ENCODE measurements at places on chromosomes 16 and 17. TPM values are rescaled to one million over a fixed set of nuclear protein-coding genes. Genes with fewer than 3 reads are reported as not detected.
A peak's percentile ranks its signal among the peaks of the same experiment; 100 is the strongest.

GRCh38 chr17:66746736-66747135 is 88.2 kb upstream of the CACNG5 start:
- no peak for DNase-seq

DNA sequence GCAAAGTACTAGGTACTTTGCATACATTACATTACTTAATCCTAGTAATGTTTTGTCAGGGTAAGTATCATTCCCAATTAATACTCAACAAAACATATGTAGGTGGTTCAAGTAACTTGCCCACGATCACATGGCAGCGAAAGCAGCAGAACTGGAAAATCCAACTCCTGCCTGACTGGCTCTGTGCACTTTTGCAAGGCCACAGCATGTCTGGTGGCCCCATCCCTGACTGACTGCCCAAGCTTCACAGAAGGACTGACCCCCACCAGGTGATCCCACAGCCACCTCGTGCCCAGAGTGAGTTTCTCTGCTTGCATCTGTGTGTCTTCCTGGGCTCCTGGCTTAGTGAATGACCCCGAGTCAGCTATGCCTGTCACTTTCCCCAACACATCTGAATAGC is 11.4 kb downstream of the CNP start:
- peak; percentile 24 for DNase-seq

GRCh38 chr16:69095193-69095592 is 10.3 kb upstream of the HAS3 start:
- DNase-seq: no peak

DNA sequence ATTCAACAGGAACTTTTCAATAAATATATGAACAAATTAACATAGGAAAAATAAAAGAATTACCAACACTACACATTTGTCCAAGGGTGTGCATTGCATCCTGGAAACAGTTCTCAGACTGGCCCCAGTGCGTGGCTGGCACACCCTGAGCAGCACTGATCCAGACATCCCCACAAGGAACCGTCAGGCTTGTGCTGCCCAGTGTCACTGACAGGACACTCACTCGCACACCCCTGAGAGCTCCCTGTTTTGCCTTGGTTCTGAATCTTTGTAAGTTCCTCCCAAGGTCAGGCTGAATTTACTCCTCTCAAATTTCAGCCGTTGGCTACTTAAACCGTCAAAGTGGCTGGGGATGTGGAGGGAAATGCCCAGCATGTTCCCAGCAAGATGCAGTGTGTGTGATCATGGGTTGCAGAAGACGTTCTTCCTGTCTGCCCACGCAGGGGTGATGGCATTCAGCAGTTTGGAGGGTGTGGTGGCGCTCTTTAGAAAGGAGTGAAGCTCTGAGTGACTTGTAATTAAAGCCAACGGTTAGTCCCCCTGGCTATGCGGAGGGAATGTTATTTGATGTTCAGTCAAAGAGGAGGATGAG is 1.7 kb downstream of the MT2A start:
- DNase-seq: no peak

DNA sequence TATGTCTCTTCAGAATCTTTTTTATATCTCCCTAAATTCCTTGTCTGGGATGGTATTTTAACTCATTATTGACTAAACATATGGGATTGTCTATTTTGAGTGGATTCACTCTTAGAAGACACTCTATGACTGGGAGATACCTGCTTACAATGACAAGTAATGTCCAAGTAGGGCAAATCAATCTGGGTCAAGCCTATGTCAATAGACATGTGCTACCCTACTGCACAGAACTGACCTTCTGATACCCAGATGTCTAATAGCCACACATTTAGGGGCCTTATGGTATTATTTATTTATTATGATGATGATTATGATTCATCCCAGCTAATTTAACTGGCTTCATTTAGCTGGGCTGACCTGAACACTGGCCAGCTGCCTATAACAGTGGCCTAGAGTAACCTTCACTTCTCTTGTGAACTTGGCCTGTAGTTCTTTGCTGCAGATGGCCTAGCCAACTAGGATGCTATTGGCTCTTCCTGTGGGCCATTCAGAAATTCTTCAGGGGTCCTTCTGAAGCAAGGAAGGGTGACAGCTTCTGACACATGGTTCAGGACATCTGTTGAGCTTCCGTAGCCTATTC is 138.0 kb downstream of the ANKFN1 start:
- no peak for DNase-seq

GRCh38 chr16:88737298-88738150 is 31.2 kb downstream of the CTU2 start:
- no peak for DNase-seq

DNA sequence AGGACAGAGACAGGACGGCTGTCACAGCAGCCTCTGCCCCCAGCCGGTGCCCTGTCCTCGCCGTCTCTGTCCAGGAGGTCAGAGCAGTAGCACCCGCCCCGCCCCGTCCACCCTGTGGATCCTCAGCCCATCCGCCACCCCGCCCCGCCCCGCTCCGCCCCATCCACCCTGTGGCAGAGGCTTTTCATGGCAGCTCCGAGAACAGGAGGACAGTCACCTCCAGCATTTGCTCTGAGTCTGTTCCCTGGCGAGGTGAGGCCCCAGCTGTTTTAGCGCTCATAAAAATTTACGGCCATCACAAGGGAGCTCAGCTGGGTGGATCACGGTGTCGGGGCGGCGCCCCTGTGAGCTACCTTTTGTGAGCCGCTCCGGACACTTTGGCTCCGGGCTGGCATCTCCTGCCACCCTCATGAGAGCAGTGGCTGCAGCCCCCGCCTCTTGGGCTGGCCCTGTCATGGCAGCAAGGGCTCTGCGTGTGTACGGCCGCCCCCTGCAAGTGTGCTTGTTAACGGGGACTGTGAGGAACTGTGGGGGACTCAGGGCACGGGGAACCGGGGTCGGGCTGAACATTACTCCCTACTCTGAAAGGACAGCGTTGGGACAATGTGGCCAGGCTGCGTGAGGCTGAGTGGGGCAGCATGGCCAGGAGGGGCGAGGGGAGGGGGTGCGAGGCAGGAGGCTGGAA is 32.3 kb upstream of the GNG13 start:
- no peak for DNase-seq

GRCh38 chr16:53209877-53210276 is 155.1 kb downstream of the CHD9 start:
- DNase-seq: no peak

- DNase-seq: no peak
Observed at GRCh38 chr17:74457146-74457819, 9.2 kb upstream of the CD300A start.

DNA sequence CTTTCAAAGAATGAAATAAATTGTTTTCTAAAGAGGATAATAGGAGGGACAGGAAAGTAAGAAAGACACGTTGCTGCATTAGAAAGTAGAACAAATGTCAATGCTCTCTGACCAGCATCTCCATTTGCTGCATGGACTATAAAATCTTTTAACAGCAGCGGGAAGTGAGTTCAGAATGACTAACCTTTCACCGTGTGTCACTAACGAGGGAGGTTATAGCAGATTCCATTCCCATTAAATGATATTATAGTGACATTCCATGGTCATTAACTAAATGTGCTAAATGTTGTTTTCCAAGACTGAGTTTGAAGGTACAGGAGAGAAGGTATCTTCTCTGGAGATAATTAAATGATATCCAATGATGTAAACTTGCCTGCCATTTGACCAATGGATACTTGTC is 127.1 kb upstream of the HS3ST3A1 start:
- no peak for DNase-seq

DNA sequence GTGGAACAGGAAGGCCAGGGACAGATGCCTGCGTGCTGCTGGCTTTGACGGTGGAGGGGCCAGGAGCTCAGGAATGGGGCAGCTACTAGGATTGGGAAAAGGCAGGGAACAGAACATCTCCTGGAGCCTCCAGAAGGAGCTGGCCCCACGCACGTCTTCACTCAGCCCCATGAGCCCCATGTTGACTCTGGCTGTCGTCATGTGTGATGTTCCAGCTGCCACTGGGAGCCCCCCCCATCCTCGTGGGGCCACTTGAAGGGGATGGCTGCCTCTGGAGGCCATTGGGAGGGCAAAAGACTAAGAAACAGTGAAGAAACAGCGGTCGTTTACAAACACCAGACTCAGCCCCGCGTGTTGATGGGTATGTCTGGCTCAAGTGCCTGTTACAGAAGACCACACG is 18.5 kb upstream of the APRT start:
- DNase-seq: peak; percentile 41

DNA sequence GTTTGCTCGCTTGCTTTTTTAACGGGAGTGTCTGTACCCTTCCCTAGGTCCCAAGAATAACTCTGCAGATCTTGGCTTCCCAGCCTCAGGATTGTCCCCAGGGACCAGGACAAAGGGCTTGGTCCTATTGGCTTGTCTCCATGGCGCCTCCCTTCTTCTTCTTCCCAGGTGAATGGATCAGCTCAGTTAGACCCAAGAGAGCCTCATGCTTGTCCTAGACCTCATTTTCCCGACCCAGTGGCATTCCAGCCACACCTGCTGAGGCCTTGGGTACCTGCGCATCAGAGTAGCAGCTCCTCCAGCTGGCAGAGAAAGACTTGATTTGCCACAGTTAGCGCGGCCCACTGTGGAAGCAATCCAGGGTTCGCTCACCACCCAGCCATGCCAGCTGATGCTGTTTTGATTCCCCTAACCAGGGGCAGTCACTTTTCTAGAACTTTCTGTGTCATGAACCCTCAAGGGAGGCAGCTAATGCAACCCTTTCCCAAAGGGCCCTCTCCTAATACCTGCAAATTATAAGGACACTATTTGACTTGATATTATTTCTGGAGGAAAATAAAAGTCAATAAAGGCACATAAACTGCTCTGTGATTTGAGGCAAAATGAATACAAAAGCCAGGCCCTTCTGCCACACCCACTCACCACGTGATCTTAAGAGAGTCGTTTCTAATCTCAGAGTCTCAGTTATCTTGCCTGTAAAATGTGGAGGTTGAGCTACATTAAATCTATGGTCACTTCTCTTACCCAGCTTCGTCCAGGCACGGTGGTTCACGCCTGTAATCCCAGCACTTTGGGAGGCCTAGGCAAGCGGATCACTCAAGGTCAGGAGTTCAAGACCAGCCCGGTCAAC is 13.9 kb downstream of the GPR142 start:
- DNase-seq: no peak

GRCh38 chr16:4520913-4521312 is 17.7 kb downstream of the CDIP1 start:
- DNase-seq: no peak

DNA sequence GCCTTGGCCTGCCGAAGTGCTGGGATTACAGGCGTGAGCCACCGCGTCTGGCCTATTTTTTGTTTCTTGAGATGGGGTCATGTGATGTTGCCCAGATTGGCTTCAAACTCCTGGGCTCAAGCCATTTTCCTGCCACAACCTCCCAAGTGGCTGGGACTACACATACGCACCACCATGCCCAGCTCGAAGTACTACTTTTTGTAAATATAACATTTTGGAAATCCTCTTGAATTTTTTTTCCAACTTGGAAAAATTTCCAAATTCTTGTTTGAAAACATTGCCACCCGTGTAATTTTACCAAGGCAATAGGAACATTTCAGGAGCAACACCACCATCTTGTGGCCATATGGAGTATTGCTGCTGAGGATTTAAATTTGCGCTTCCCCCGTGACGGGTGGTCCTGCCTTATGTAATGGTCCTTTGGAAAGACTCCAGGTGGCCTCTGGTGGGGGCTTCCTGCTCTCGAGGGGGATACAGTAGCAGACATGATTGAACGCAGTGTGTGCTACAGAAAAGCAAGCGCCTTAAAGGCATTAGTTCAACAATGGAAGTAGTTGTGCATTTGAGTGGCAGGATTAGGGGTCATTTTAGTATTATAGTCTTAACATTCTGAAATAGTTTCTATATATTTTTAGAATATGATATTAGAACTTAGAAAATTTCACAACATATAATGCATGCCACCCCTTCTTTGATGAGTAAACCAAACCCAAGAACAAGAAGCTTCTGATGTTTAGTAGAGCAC is 8.0 kb downstream of the FLYWCH1 start:
- no peak for DNase-seq

DNA sequence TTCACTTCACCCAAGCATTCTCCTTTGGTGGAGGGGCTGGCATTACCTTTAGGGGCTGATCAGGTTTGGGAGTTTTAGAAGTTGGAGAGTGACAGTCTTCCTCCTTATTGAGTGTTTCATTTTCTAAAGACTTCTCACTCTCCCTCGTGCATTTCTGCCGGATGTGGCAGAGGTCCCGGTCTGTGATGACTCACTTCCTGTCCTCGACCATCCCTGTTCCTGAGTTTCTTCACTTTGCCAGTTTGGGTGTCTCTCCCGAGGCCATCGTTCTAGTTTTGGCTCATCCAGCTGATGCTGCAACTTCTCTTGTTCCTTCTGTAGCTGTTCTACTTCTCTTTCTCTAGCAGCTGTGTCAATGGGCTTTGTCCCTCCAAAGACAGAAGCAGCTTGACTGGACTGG is 104.3 kb downstream of the PHKB start:
- no peak for DNase-seq

DNA sequence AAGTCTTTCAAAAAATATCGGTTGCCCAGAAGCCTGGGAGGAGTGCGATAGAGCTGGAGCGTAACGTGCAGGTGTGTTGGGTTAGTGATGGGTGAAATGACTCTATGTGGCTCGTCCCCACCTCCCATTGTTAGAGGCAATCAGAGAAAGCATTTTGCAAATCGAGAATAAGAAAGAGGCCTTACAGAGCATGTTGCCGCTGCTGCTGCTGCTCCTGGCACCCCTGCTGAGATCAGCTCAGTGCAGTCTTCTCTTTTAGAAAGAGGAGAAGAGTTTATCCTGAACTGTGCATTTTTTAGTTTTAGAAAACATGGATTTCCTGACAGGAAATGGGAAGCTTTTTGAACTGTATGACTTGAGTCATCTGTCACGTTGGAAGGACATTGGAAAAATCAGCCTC is 774.5 kb upstream of the RBFOX1 start:
- no peak for DNase-seq

Gene RNF157
- 28.0 TPM for polyA plus RNA-seq

Gene RAMP2
- 103 TPM for polyA plus RNA-seq

Gene FSCN2
- polyA plus RNA-seq: 1.7 TPM

Gene ACSM5
- 9.2 TPM for polyA plus RNA-seq

Gene PYDC1
- polyA plus RNA-seq: not detected

Gene IRX5
- polyA plus RNA-seq: 10.7 TPM

Gene PAFAH1B1
- polyA plus RNA-seq: 143 TPM

Gene PPP1R27
- polyA plus RNA-seq: 0.26 TPM

Gene HBA1
- 974 TPM for polyA plus RNA-seq

Gene MRC2
- polyA plus RNA-seq: 67.9 TPM

Gene MLST8
- polyA plus RNA-seq: 42.6 TPM

Gene SLC16A11
- 0.93 TPM for polyA plus RNA-seq

All from left renal pelvis (tissue), 4 donors.